ENCODE measurements at places on chromosomes 12 and 14. TPM values are rescaled to one million over a fixed set of nuclear protein-coding genes. Genes with fewer than 3 reads are reported as not detected.

GRCh38 chr14:77316872-77317301 lies 3.8 kb downstream of the POMT2 start:
- H3K36me3 ChIP-seq: no peaks in the 10 kb centered on the region
- H3K27me3 ChIP-seq: no peaks in the 10 kb centered on the region
- peaks cover 6% of the 10 kb centered on the region for H3K4me1 ChIP-seq
- no peak overlapping the region for H3K4me3 ChIP-seq
- DNase-seq: no peak

DNA sequence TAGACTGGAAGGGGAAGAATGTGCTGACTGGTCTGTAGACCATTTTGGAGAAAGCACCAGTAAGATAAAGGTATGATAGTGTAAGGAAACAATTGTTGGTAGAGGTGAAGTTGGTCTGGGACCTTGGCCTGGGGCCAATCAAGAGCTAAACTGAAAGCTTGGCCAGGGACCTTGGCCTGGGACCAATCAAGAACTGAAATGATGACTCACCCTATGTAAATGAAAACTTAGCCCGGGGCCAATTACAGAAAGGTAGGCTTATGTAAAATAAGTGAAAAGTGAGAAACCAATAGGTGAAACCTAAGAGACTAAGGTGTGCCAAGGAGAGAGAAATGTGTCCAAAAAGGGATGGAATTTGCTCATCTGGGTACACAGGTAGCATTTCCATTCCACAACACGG lies 776.0 kb downstream of the C12orf50 start:
- no peak overlapping the region for H3K4me3 ChIP-seq
- no peaks in the 10 kb centered on the region for H3K27me3 ChIP-seq

- H3K27me3 ChIP-seq: no peaks in the 10 kb centered on the region
- H3K27ac ChIP-seq: no peak overlapping the region
- H3K4me1 ChIP-seq: no peaks in the 10 kb centered on the region
- no peak for DNase-seq
Measured at GRCh38 chr14:86013641-86014040, 483.7 kb downstream of the FLRT2 start.

DNA sequence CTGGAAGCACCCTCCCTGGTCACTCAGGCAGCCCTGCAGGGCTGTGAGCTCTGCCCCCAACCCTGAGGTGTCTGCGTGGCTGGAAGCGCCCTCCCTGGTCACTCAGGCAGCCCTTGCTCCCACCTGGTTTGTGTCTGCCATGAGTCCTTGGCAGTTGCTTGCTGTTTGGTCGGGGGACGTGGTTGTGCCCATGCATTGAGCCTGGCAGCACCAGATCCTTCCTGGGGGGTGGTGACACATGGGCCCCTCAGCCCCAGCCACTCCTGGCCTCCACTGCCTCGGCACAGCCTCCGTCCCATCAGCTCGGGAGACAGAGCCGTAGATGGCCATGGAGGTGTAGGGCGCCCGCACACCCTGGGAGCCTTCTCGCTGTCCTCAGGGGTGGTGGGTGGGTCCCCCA lies 19.6 kb downstream of the MTA1 start:
- H3K4me1 ChIP-seq: no peaks in the 10 kb centered on the region
- no peak overlapping the region for H3K4me3 ChIP-seq
- no peak for DNase-seq
- no peaks in the 10 kb centered on the region for H3K27me3 ChIP-seq

GRCh38 chr12:49684310-49684854 lies 22.8 kb downstream of the FMNL3 start:
- DNase-seq: no peak
- H3K27ac ChIP-seq: no peak overlapping the region
- H3K4me3 ChIP-seq: no peak overlapping the region
- H3K4me1 ChIP-seq: no peaks in the 10 kb centered on the region
- no peaks in the 10 kb centered on the region for H3K36me3 ChIP-seq

DNA sequence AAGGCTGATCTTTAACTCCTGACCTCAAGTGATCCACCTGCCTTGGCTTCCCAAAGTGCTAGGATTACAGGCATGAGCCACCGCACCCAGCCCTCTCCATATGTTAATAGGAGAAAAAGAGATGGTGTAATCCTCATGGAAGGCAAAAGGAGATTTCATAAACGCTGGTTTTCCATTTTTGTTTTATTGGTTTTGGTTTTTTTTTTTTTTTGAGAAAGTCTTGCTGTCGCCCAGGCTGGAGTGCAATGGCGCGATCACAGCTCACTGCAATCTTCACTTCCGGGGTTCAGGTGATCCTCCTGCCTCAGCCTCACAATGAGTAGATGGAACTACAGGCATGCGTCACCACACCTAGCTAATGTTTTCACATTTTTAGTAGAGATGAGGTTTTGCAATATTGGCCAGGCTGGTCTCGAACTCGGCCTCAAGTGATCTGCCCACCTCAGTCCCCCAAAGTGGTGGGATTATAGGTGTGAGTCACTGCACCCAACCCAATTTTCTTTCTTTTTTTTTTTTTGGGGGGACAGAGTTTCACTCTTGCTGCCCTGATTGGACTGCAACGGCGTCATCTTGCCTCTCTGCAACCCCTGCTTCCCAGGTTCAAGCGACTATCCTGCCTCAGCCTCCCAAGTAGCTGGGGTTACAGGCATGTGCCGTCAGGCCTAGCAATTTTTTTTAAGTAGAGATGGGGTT lies 8.1 kb downstream of the PTGES3 start:
- DNase-seq: no peak
- H3K27me3 ChIP-seq: no peaks in the 10 kb centered on the region
- H3K27ac ChIP-seq: no peak overlapping the region
- H3K4me3 ChIP-seq: no peak overlapping the region
- H3K4me1 ChIP-seq: peaks cover 55% of the 10 kb centered on the region

- no peak overlapping the region for H3K4me3 ChIP-seq
- H3K27me3 ChIP-seq: no peaks in the 10 kb centered on the region
- no peak overlapping the region for H3K27ac ChIP-seq
- no peaks in the 10 kb centered on the region for H3K4me1 ChIP-seq
Measured at GRCh38 chr14:59305231-59305630, 116.8 kb downstream of the DAAM1 start.

Gene SPIC
- not detected for polyA plus RNA-seq

Gene ORMDL2
- polyA plus RNA-seq: 107 TPM

DNA sequence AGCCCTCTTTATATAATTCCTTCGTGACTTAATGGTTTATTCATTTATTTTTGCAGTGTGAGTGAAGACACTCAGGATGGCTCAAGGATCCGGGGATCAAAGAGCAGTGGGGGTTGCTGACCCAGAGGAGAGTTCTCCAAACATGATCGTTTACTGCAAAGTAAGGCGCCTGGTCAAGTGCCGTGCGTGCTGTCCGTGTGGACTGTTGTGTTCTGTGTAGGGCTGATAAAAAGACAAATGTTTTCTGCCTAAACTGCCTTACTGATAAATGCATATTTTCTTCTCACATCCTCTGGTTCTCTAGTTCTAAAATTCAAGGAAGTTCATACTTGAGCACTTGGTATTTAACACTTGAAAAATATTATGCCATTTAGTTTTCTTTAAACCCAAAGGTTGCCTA lies 32.5 kb downstream of the RGS6 start:
- H3K27me3 ChIP-seq: no peaks in the 10 kb centered on the region
- no peaks in the 10 kb centered on the region for H3K36me3 ChIP-seq
- no peak overlapping the region for H3K4me3 ChIP-seq
- H3K27ac ChIP-seq: no peak overlapping the region

- H3K36me3 ChIP-seq: no peaks in the 10 kb centered on the region
- H3K4me3 ChIP-seq: no peak overlapping the region
- no peak overlapping the region for H3K27ac ChIP-seq
- H3K4me1 ChIP-seq: no peaks in the 10 kb centered on the region
- H3K27me3 ChIP-seq: no peaks in the 10 kb centered on the region
Measured at GRCh38 chr12:75812271-75813018, 219.1 kb downstream of the PHLDA1 start.

DNA sequence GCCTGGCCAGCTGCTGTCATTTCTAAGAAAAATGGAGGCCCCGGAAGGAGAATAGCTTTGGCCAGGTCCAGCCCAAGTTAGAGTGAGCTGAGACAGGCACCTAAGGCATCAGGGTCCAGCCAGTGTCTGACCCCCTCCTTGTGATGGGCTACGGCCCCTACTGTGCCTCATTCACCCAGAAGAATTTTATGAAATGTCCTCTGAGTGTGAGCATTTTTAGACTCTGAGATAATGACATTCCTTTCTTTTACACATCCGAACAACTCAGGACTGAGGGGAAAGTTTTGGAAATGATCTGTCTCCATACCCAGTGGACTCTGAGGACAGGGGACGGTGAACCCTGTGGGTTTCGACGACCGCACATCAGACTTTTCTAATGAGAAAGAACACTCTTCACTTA lies 50.4 kb downstream of the SLC24A4 start:
- no peak overlapping the region for H3K4me3 ChIP-seq
- H3K27ac ChIP-seq: no peak overlapping the region
- no peak for DNase-seq
- no peaks in the 10 kb centered on the region for H3K36me3 ChIP-seq
- no peaks in the 10 kb centered on the region for H3K4me1 ChIP-seq

DNA sequence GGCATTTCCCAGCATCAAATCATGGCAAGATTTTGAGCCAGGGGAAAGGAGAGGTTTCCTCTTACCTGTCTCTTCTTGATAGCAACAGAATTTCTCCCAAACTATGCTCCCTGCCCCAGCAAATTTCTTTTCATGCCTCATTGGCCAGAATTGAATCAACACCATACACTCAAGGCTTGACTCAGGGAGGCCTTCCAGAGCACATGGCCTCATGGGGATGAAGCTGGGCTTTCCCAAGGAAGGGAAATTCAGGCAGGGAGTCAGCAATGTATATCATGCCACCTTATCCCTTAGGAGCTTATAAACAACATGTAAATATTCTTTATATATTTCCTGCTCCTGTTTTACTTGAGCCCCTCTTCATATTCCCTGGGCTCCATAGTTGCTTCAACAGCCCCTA lies 62.1 kb downstream of the ARF6 start:
- no peak for DNase-seq
- no peak overlapping the region for H3K4me3 ChIP-seq
- H3K27ac ChIP-seq: no peak overlapping the region
- H3K36me3 ChIP-seq: no peaks in the 10 kb centered on the region
- peaks cover 8% of the 10 kb centered on the region for H3K4me1 ChIP-seq

DNA sequence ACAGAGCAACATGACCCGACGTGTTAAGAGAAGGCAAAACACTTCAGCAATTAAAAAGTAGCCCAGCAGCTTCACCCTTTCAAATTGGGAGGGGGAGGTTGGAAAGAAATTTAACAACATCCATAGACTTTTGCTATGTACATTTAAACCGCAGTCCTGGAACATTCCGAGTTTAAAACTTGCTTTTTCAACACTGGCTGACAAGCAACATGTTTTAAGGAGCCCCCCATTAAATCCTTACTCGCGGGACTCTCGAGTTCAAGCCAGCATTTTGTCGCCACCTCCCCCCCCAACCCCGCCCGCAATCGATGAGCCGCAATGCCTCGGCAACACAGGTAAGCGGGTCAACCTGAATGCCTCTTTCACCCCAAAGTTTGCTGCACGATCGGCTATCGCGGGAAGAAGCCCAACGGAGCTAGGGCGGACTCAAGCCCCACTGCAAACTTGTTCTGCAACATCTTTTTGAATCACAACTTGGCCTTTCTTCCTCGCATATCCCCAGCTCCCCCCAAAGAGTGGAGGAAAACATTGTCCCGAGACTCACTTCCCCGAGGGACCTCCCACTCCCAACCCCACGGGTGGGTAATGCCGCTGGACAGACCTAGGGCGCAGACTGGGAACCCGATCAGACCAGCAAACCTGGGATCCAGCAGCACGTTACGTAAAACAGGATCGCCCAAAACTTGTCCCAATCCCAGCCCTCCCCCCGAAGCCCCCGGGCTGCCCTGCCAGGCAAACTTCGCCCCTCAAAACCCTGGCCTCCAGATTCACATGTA lies 777 bp downstream of the ZFP36L1 start:
- H3K36me3 ChIP-seq: no peaks in the 10 kb centered on the region
- DNase-seq: no peak
- H3K4me3 ChIP-seq: peak overlapping the region; percentile 91

Gene NGB
- not detected for polyA plus RNA-seq

Gene GARIN6
- polyA plus RNA-seq: not detected

Gene ERP27
- polyA plus RNA-seq: 5.6 TPM

Gene GPR65
- 7.6 TPM for polyA plus RNA-seq

GRCh38 chr12:1890119-1890703 lies 28.2 kb downstream of the CACNA2D4 start:
- no peak overlapping the region for H3K27ac ChIP-seq
- no peaks in the 10 kb centered on the region for H3K27me3 ChIP-seq
- H3K36me3 ChIP-seq: no peaks in the 10 kb centered on the region
- no peak overlapping the region for H3K4me3 ChIP-seq
- H3K4me1 ChIP-seq: no peaks in the 10 kb centered on the region
- DNase-seq: no peak

Gene BIN2
- polyA plus RNA-seq: 290 TPM

DNA sequence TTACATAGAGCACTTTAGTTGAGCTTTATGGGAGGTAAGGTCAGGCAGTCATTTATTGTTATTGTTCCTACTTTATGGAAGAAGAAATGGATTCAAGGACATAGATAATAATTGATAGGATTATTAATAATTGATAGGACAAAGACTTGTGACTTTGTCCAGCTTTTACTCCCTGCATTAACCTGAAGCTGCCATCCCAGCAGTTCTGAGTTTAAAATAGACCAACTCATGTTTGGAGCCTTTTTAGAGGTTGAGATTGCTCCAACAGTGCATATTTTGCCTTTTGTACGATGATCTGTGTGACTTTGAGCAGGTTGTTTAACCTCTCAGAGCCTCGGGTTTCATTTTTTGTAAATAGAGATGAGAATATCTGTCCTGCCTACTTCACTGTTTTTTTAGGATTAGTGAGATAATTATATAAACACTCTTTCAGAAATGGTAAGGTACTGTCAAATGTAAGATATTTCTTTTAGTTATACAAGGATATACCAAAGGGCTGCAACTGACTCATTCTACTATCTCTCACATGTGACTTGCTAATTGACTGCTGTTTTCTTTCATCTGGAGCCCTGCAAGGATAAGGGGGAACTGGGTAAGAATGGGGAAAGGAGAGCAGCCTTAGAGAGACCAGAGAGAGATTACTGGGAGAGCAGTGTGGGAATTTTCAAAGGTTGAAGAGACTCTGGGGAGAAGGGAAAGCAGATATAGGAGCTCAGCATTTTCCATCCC lies 15.3 kb downstream of the WDR20 start:
- no peak overlapping the region for H3K27ac ChIP-seq
- H3K36me3 ChIP-seq: peaks cover 29% of the 10 kb centered on the region
- H3K4me3 ChIP-seq: no peak overlapping the region
- peaks cover 9% of the 10 kb centered on the region for H3K4me1 ChIP-seq

DNA sequence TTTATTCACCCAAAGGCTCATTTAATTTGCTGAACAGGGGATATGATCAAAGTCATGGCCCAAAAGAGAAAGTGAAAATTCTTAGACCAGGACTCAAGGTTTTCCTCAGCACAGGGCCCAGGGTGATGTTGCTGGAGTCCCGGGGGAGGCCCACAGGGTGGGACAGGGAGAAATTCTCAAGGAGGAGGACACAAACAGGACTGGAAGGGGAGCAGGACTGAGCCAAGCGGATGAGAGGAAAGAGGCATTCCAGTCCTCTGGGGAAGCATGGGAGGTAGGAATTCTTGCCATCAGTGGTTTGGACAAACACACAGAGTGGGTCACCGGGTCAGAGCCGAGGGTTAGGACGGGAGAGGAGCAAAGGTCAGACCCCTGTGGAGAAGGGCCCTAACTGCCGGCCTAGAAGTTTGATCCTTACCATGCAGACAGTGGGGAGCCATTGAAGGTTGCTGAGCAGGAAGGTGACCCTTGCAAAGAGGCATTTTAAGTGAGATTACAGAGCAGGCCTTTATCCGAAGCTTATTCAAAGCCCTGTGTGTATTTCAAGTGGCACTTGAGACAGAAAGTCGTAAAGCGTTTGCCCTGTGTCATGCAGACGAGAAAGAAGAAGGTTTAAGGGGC lies 68.4 kb upstream of the PTGR2 start:
- no peak overlapping the region for H3K4me3 ChIP-seq
- no peaks in the 10 kb centered on the region for H3K27me3 ChIP-seq
- no peak for DNase-seq
- peak overlapping the region; percentile 96 for H3K27ac ChIP-seq
- no peaks in the 10 kb centered on the region for H3K36me3 ChIP-seq
- H3K4me1 ChIP-seq: peaks cover 40% of the 10 kb centered on the region

Gene MTERF2
- polyA plus RNA-seq: 9.9 TPM
